ENCODE measurements at places on chromosomes 7 and 10. TPM values are rescaled to one million over a fixed set of nuclear protein-coding genes. Genes with fewer than 3 reads are reported as not detected.

GRCh38 chr10:93097386-93097785 lies 23.7 kb downstream of the CYP26A1 start:
- no peak overlapping the region for H3K27ac ChIP-seq
- no peak overlapping the region for H3K4me3 ChIP-seq
- DNase-seq, result no peak
- peaks cover 2% of the 10 kb centered on the region for H3K27me3 ChIP-seq
- H3K4me1 ChIP-seq, result no peaks in the 10 kb centered on the region

ITGB8 gene
- not detected for polyA plus RNA-seq

IKZF1 gene
- polyA plus RNA-seq, result 79.5 TPM

DNA sequence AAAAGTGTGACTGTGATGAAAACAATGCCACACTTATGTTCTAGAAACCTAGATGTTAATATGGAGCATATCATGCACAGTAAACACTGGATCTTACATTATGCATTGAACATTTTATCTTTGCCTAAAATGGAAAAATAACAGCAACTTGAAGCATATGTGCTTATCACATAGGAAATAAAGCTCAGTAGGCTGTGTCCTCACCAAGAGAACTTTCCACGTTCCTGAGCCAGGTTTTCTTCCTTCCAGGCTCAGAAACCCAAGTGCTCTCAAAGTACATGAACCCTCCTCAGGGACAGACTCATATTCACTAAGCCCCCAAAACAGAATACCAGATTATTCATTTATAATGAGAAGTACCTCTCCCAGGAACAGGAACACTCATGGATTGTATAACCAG lies 79.4 kb upstream of the PRKAR2B start:
- no peak overlapping the region for H3K4me3 ChIP-seq
- no peak for DNase-seq
- H3K27ac ChIP-seq, result no peak overlapping the region
- H3K4me1 ChIP-seq, result no peaks in the 10 kb centered on the region

CPA4 gene
- polyA plus RNA-seq, result not detected

CDC14C gene
- polyA plus RNA-seq, result not detected

DNA sequence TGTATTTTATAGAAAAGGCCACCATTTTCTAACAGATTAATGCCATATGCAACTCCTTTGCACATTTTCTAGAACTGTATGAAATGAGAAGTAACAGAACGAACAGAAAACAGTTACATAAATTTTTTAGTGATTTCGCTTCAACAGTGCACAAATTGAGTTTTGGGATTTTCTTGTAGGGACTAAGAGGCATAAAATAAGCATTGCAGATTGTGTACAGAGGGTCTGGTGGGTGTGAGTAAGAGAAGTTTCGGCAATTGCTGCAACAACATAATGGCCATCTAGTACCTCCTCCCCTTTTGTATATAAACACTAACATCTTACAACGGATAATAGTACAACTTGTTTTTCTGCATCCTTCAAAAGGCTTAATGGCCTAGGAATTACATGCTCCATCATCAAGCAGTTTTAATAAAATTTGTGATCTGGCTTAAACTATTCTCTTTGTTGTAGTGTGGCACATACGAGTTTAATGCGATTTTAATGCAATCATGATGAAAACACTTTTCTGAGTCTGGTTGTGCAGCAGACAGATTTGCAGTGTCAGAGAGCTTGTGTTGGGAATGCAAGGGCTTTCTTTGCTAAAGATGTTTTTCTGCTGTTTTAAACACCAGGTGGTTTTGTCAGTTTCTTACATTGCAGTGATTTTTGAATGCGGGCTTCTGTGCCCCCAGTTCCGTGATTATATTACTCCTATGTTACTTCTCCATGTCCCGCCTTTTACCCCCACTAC lies 2.9 kb downstream of the GLCCI1 start:
- H3K27me3 ChIP-seq, result peaks cover 9% of the 10 kb centered on the region
- no peaks in the 10 kb centered on the region for H3K36me3 ChIP-seq
- H3K27ac ChIP-seq, result no peak overlapping the region
- H3K4me1 ChIP-seq, result peaks cover 40% of the 10 kb centered on the region
- H3K4me3 ChIP-seq, result no peak overlapping the region

- H3K4me3 ChIP-seq, result no peak overlapping the region
- DNase-seq, result no peak
- H3K36me3 ChIP-seq, result no peaks in the 10 kb centered on the region
- no peaks in the 10 kb centered on the region for H3K27me3 ChIP-seq
- H3K27ac ChIP-seq, result no peak overlapping the region
- H3K4me1 ChIP-seq, result no peaks in the 10 kb centered on the region
Measured at GRCh38 chr7:35785250-35785649, 15.6 kb upstream of the SEPTIN7 start.

- H3K27me3 ChIP-seq, result peaks cover 5% of the 10 kb centered on the region
- no peak overlapping the region for H3K4me3 ChIP-seq
- H3K4me1 ChIP-seq, result no peaks in the 10 kb centered on the region
- H3K27ac ChIP-seq, result no peak overlapping the region
- H3K36me3 ChIP-seq, result no peaks in the 10 kb centered on the region
- DNase-seq, result no peak
Measured at GRCh38 chr10:22309180-22310000, 6.8 kb upstream of the COMMD3 start.

GRCh38 chr7:101441890-101442289 lies 79.2 kb downstream of the COL26A1 start:
- H3K4me1 ChIP-seq, result no peaks in the 10 kb centered on the region
- no peak overlapping the region for H3K4me3 ChIP-seq
- H3K36me3 ChIP-seq, result no peaks in the 10 kb centered on the region
- peaks cover 7% of the 10 kb centered on the region for H3K27me3 ChIP-seq
- no peak for DNase-seq
